ENCODE measurements at places on chromosomes 12 and 14.

- no peak for DNase-seq
Observed at GRCh38 chr12:16112130-16112529, 165.4 kb downstream of the SLC15A5 start.

DNA sequence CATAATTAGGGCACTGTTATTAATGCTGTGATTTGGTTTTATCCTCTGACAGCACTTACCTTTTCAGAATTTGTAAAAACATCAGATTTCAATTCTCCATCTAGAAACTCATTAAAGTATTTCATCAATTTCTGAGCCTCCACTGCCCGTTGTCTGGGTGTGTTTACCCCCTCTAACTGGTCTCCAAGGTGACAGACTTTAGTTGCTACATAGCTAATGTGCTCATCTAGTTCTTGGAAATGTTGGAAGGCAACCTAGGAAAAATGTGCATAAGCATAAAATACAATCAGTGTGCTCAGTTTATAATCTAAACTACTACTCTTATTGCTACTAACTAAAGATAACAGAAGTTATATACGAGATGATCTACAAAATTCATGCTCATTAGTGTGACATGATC, 24.6 kb downstream of the EXOC5 start:
- DNase-seq: no peak

DNA sequence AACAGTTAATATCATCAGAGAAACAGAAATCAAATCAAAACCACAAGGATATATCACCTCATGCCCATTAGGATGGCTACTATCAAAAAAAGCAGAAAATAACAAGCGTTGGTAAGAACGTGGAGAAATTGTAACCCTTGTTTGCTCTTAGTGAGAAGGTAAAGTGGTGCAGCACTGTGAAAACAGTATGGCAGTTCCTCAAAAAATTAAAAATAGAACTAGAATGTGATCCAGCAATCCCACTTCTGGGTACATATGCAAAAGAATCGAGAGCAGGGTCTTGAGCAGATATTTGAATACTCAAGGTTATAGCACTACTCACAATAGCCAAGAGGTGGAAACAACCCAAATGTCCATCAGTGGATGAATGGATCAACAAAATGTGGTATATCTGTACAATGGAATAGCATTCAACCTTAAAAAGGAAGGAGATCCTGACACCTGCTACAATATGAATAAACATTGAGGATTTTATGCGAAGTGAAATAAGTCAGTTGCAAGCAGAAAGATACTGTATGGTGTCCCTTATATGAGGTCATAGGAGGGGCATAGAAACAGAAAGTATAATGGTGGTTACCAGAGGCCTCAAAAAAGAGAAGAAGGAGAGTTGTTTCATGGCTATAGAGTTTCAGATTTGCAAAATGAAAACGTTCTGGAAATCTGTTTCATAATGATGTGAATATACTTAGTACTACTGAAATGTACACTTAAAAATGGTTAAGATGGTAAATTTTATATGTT, 131.0 kb upstream of the EEA1 start:
- DNase-seq: no peak

DNA sequence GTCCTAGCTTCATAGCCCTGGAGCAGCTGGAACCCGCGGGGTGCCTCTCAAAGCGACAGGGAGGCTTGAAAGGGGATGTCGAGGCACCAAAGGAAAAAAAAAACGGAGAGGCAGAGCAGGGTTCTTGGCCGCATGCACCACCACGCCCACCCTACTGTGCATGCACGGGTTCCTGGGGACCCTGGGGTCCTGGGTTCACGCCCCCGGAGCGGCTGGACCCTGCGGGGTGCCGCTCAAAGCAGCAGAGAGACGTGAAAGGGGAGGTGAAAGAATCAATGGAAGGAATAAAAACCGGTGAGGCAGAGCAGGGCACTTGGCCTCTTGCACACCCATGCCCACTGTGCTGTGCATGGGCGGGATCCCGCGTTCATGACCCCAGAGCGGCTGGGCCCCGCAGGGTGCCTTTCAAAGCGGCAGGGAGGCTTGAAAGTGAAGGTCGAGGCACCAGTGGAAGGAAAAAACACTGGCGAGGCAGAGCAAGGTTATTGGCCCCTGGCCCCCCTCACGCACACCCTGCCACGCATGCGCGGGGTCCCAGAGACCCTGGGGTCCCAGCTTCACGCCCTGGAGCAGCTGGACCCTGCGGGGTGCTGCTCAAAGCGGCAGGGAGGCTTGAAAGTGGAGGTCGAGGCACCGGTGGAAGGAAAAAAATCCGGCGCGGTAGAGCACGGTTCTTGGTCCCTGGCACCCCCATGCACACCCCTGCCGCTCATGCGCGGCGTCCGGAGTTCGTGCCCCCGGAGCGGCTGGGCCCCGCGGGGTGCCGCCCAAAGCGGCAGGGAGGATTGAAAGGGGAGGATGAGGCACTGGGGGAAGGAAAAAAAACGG, 318.5 kb downstream of the ALG10 start:
- DNase-seq: no peak

DNA sequence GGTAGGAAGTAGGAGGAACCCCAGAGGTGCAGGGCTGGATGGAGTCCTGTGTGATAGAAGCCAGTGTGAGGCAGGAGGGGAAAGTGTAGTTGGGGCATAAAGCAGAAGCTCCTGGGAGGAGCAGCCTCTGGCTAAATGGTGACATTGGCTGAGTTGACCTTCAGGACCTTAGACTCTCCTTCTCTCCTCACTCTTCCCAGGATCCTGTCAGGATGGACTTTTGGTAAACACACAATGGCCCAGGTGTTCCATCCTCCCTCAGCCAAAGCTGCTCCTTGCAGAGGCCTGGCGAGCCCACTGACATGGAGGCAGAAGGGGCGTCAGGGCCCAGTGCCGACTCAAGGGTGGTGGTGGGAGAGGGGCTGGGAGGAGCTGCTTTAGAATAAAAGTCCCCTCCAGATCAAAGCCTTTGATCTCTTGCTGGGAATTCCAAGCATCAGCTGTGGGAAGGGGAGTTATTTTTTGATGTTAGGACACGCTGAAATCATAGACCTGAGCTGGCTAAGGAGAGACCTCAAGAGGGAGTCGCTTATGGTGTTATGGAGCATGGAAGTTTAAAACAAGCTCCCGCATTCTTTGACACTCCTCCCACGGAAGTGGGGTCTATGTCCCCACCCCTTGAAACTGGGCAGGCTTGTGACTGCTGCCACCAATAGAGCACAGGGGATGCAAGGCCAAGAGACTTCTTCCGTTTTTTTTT, 44.1 kb downstream of the SMIM41 start:
- DNase-seq: no peak

DNA sequence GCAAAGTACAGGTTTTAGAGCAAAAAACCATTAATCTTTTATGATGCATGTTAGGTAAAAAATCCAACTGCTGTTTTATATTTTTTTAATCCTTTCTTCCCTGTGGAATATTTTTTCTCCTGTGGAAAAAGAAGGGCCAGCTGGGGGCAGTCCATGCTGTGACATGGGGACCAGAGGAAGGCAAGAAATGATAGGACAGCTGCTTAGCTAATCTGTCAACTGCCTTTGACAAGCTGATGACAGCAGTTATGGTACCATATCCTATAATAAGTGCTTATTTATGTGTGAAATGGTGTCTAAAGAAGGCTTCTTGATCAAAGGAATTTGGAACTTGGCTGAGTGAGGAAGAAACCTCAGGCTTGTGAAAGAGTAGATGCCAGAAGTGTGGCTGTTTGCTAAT, 452.4 kb upstream of the NOVA1 start:
- DNase-seq: no peak

GRCh38 chr12:113240395-113240794, 19.1 kb downstream of the TPCN1 start:
- no peak for DNase-seq

- DNase-seq: peak; percentile 55
Observed at GRCh38 chr12:27966870-27967269, 5.7 kb downstream of the PTHLH start.

DNA sequence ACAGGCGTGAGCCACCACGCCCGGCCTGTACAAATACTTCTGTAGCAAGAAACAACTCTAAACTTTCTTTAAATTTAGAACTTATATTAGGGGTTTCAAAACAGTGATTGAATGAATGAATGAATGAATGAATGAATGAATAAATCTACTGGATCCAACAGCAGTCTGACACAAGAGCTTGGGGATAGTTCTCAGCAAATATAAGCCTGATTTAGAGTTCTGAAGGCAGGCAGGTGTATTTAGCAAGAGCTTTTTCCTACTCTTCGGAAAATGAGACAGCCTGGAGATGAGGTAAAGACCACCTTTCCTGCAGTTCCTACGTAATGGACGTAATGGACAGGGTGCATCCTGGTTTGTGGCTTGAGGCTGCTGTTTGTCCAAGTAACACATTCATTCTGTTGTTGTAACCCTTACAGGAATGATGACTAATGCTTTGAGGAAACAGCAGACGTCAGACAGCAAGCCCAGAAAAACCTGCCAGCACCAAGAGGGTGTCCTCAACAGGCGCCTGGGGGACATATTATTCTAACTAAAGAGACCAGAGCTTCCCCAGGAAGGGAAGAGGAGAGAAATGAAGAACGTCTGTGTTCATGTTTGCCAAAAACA, 277.4 kb upstream of the SOX5 start:
- peak; percentile 18 for DNase-seq

DNA sequence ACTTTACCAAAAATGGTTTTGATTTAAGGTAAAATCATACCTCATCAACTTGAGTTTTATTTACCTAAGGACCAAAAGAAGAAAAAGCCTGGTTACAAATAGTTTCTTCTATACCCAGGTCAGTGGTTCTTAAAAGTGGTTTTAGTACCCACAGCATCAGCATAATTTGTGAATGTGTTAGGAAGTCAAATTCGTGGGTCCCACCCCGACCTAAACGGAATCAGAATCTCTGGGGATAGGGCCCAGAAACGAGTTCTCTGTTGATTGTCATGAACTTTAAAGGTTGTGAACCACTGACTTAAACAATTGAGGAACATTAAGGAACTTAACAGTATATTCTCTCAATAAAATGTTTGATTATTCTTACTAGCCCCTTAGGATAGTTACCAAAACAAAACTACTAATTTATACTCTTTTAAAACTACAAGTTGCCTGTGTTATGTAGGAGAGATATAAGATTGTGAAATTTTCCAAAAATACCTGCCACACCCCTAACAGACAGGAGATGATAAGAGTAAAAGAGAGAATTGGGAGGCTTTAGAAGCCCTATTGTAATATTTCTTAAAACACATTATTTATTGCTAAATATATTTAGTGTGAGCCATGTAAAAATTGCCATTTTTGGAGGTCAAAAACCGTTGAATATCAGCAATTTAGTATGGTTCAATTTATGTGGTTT, 669 bp upstream of the SLC25A21 start:
- DNase-seq: no peak

DNA sequence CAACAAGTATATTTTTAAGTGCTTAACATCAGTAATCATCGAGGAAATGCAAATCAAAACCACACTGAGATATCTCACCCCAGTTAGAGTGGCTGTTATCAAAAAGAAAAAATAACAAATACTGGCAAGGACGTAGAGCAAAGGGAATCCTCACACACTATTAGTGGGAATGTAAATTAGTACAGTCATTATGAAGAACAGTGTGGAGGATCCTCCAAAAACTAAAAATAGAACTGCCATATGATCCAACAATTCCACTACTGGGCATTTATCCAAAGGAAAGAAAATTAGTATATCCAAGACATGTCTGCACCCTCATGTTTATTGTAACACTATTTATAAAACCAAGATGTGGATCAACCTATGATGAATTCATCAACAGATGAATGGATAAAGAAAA, 149.0 kb upstream of the PWP1 start:
- no peak for DNase-seq

DNA sequence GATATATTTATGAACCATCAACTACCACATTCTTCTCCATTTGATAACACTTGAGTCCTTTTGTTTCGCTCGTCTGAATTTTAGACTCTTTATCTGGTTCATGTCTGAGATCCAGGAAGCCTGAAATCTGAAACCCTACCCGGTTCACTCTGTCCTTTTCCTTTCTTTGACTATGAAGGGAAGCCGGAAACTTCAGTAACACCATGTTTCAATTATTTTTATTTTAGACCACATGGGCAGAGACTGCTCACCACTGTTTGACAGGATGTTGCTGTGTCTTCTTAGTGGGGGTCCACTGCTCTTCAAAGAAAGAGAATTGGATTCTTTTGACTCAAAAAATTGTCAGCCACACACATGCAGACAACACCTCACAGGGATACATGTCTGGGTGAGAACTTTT, 331.9 kb upstream of the FLRT2 start:
- no peak for DNase-seq

DNA sequence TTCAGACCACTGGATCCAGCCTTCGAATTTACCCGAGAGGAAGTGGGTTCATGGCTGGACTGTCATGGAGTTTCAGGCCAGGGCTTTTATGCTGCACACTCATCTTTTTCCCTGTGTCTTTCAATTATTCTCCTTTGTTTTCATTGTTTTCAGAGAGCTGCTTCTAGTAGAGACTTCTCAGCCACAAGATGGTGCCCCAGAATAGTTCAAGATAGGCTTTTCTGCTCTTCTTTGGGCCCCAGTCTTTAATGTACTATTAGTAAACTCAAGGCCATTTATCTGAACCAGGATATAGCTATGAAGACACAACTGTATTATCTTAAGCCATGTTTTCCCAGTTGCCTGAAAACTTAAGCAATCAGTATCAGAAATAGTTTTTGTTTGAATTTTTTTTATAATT, 30.4 kb upstream of the PSMA6 start:
- DNase-seq: no peak

DNA sequence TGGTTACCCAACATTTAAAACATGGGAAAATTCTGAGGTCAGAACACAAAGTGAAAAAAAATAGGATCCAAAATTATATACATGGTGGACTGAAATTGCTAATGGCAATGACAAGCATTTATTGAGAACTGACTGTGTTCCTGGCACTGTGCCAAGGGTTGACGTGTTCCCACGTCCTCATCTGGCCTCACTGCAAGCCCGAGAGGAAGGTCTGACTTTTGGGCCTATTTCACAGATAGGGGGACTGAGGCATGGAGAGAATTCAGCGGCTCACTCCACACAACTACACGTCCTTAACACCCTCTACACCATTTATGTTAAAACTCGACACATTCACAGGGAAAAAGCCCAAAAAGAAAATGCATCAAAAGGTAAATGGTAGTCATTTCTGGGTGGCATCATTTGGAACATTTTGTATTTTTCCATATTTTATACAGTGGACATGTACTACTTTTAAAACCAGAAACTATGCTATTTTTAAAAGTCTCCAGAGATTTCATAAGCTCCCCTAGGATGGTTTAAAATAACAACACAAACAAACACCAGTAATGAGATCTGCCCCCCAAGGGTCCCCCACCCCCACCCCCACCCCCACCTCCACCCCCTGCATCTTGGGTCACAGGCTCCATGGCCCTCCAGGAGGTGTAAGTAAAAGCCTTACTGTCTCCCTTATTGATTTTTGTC, 27.7 kb downstream of the CLMN start:
- no peak for DNase-seq

DNA sequence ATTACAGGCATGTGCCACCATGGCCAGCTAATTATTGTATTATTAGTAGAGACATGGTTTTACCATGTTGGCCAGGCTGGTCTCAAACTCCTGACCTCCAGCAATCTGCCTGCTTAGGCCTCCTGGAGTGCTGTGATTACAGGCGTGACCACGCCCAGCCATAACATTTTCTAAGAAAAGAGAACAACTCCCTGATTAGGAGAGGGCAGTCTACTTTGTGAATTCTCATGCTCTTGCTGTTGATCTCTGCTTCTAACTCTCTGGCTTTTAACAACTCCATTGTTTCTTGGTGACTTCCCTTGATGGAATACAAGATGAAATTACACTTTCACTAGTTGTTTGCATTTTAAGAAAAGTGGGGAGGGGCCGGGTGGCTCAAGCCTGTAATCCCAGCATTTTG, 33.6 kb downstream of the SSH1 start:
- no peak for DNase-seq
